ENCODE measurements at places on chromosomes 2 and 18.

GRCh38 chr2:236731767-236732580, 162.3 kb downstream of the ACKR3 start:
- no peak for DNase-seq

DNA sequence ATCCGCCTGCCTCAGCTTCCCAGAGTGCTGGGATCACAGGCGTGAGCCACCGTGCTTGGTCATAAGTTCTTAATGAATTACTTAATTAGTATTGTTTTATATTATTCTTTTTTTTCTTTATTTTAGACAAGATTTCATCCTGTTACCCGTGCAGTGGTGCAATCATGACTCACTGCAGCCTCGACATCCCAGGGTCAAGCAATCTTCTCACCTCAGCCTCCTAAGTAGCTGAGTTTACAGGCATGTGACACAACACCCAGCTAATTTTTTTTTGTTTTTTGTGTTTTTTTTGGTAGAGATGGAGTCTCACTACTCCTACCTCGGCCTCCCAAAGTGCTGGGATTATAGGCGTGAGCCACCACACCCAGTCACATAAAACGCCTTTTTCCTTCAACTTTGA, 17.3 kb downstream of the C2orf42 start:
- DNase-seq = no peak

- DNase-seq = no peak
Observed at GRCh38 chr2:127389778-127390435, 2.1 kb upstream of the MAP3K2 start.

DNA sequence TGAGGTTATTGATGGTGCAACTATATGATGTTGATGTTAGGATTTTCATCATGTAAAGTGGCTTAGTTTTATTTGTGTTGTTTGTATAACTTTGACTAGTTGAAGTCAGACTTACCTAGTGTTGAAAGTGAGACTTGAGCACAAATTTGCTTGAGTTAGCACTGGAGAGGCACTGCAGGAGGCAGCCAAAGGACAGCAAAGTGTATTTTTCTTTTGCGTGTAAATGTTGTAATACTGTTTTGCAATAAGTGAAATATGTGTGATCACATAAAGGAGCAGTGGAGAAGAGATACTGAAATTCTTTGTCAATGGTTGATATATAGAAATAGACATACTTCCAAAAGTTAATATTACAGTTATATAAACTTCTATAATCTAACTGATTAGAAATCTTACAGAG, 332.0 kb upstream of the RAB12 start:
- DNase-seq = no peak

GRCh38 chr2:10042301-10043161, 819 bp upstream of the KLF11 start:
- DNase-seq = no peak

All from GM12864 (cell line).